ENCODE measurements at places on chromosomes 2 and 18.

DNA sequence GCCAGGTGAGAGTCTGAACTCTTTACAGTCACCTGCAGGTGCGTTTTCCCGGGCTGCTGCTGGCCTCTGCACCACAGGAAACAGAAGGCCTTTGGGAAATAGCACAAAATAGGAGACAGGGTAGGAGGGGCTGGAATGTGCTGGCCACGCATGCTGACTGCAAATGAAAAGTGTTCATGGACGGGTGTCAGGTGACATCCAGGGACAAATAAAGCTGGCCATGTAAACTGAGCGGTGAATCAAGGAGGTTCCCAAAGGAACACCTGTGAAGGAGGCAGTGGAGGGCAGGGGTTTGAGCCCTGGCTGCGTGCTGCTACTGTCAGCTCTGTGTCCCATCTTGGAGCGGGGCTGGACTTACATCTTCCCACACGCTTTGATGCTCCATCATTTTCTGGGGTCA, 42.4 kb upstream of the GBX2 start:
- no peak for DNase-seq

DNA sequence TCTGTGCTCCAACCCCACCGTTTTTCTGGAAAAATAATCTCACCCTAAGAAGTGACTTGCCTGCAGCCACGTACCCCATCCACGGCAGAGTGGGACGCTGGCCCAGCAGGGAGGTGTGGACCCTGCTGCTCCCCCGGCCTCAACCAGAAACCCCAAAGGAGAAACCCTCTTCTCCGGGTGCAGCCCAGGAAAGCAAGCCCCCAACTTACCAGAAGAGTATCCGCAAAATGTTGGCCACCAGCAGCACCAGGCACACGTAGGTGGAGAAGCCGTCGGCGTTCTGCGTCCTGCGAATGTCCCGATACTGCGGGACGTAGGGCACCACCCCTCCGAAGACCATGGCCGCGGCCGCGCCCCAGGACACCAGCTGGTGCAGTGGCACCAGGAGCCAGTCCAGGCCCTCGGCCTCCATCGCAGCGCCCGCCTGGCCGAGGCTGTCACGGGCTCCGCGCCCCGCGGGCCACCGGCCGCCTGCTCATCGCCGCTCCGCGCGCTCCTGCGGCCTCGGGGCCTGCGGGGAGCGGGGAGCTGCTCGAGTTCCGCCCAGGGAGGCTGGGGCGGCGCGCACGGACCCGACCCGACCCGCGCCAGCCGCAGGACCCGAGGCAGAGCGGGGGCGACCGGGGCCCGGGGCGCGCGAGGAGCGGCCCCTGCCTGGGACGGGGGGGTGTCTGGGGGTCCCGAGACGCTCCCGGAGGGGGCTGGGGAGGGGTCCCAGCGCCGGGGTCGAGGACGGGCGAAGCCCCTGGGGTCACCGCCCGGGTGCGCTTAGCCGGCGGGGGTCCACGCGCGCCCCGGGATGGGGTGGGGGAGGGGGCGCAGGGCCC, 725 bp downstream of the SLC66A2 start:
- peak; percentile 48 for DNase-seq

DNA sequence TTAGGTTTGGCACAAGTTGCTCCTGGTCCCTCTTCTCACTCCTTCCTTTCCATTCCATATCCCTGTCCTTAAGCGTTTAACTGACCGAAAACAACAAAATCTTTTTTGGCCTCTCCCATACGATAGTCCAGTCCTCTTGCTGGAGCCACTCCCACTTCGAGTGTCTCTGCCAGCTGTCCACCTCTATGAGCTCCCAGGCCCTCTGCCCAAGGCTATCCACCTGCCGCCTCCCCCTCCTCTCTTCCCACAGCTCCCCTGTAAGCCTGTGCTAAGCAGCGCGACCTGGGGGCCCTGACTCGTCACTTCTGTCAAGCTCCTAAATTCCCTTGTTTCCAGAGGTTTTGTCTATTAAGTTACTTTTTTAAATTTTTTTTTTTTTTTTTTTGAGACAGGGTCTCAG, 47.0 kb upstream of the FOSL2 start:
- DNase-seq: no peak

DNA sequence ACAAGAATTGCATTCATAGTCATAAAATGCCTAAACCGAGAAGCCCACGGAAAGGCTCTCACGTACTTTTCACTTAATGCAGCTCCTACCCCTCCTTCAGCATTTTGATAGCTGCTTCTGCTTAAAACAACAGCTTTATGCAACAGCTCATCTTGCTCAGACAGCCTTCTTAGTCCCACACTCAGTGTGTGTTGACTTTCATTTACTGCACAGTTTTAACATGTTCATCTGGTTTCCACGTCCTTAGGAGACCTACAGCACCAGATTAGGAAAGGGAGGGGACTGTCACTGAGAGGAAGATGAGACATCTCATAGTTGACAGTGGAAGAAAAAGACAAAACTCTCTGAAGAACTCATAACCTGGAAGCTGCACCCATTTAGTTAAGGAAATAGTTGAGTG, 435.4 kb downstream of the SETBP1 start:
- DNase-seq: no peak

DNA sequence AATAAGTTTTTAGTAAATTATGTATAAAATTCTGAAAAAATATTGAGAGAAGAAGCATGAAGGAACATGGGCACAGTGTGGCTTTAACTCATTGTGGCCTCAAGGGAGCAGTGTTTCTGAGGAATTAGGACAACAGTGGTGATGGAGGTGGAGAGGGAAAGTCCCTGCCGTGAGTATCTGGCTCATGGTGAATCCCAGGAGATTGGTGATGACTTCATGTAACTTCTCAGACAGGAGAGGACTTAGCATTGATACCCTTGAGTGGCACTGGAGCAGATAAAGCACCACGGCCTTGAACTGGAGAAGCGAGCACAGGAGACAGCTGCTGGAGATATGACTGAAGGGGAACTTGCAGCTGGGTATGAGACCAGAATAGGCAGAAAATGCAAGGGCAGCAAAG, 35.0 kb upstream of the LRP1B start:
- peak; percentile 44 for DNase-seq

DNA sequence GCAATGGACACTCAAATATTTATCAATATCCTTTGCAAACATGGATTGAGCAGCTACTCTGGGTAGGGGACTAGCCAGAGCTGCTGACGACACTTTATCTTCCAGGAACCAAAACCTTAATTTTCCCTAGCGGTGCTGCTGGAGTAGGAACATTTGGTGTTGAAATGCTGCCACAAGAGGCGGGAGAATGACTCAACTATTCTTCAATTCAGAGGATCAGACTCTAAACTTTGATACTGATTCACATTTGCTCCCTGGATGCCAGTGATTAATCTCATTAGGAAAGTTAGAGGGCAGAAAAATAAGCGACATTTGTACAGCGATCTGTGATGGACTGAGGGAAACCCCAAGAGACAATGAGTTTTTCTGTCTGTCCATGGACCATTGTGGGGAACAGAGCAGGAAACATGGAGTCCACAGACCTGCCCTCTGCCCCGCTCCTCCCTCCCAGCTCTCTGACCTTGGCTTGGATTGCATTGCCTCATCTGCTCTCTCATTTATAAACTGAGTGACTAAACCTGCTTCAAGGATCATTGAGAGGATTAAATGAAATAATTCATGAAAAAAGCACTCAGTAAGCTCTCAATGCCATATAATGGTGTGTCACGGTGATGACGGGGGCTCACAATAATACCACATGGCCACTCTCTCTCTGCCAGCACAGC, 12.6 kb upstream of the EPB41L3 start:
- no peak for DNase-seq

DNA sequence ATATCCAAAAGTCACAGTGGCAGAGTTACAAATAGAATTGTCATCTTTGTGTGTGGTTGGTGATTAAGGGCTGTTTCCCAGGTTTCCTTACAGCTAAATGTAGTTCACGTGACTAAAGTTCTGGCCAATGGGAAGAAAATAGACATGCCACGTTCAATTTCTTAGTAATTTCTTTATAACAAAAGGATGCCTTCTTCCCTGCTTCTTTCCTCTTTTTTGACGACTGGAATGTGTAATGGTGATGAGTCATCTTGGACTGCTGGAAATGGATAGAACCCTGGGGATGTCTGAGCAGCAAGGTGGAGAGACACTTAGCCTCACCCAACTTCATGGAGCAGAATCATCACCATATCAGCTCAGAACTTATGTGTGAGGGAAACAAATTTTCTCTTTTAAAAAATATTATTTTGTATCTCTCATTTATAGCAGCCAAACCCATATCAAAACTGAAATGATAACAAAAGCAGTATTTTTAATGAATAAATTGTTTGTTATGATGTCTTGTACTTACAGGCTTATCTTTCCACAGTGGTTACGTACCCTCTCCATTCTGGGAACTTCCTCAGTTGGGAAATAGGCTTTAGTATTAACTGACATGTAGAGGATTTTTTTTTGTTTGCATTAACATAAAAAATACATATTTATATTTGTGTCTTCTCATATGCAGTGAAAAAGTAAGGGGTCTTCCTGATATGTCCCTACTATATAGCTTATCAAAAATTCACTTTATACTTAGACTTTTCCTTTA, 91.1 kb upstream of the CDH2 start:
- DNase-seq: peak; percentile 22

DNA sequence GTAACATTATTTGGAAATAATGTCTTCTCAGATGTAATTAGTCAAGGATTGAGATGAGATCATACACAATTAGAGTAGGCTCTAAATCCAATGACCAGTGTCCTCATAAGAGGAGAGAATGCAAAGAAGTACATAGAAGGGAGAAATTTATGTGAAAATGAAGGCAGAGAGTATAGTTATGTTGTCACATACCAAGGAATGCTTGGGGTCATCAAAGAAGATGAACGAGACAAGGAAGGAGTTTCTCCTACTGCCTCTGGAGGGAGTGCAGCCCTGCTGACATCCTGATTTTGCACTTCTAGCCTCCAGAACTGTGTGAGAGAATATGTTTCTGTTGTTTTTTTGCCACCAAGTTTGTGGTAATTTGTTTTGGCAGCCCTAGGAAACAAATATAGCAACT, 100.1 kb downstream of the GALNT13 start:
- no peak for DNase-seq

DNA sequence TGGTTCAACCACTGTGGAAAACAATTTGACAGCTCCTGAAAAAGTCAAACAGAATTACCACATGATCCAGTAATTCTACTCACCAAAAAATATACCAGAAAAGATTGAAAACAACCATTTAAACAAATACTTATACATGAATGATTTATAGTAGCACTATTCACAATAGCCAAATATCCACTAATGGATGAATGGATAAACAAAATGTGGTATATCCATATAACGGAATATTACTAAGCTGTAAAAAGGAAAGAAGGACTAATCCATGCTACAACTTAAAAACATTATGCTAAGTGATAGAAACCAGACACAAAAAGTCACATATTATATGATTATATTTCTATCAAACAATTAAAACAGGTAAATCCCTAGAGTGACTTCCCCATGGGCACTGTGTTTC, 131.5 kb downstream of the SPOPL start:
- DNase-seq: no peak

DNA sequence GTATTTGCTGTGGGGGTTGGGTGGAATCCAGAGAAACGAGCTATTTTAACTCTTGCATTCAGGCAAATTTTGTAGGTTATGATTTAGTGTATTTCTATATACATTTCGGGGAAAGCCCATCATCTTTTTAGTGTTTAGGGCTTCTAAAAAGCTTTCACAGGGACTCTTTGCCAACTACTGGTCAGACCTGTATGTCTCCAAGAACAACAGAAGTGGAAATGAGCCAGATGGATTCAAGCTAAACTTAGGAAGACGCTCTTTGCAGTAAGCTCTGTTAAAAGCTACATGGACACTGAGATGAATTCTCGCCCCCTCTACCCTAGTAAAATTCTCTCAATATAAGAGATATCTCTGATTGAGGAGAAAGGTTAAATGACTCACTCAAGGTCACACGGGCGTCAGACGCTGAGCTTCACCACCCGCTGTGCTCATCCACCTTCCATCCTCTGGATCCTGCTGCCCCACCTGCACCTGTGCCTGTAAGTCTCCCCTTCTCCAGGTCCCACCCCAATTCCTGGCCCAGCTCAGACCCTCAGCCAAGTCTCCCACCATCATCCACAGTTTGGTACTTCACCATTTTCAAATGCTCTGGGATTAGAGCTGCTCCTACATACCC, 85.6 kb downstream of the MARCHF4 start:
- peak; percentile 13 for DNase-seq

DNA sequence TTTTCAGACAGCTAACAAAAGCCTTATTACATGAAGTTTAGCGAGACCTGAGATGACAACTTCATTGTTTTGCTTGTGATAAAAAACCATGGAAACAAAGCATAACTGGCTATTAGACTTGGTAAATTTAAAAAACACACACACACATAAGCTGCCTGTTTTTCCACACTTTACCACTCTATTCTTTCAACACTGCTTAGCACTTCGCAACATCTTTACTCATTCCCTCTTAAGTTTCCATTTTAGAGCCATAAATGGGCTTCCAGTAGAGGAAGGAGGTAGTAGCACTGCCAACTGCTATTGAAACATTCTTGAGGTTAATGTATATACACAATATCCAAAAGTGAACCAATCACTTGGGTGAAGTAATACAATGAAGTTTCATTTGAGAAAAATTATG, 54.1 kb downstream of the BAZ2B start:
- no peak for DNase-seq

GRCh38 chr18:22032392-22032961, 136.9 kb upstream of the GATA6 start:
- DNase-seq: peak; percentile 92

DNA sequence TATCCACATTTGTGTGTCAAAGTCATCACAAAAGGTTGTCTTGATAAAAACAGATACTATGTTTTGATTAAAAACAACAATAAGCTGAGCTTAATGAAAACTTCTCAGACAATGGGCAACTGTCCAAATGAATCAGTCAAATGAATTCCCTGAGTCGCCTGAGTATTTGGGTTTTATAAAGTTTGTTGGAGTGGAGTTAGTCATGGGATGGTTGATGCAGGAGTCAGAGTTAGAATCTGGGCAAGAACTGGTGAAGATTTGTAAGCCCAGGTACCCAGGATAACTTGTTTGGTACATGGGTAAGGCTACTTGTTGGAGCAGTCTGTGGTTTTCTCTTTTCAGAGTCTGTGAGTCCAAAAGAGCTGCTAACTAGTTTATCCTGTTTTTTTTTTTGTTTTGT, 34.4 kb upstream of the RAPGEF4 start:
- peak; percentile 36 for DNase-seq

GRCh38 chr2:18546567-18546966, 13.9 kb downstream of the RDH14 start:
- DNase-seq: no peak

DNA sequence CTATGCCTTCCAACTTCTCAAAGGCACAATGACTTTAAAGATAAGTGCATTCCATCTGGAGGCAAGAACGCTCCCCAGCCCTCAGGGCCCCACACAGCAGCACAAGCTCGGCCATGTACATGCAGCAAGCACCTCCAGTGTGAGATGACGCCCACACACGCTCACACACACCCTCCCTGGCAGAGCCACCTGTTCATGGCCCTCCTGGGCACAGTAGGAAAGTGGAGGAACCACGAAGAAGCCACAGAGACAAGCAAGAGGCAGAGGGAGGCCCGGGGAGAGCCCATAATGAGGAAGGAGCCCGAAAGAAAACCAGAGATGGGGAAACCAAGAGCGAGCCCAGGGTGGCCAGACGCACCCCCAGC, 21.7 kb downstream of the BIN1 start:
- DNase-seq: no peak
